ENCODE measurements at places on chromosomes 4 and X.

- peak; percentile 19 for DNase-seq
Measured at GRCh38 chr4:141158219-141158618, 24.9 kb upstream of the RNF150 start.

DNA sequence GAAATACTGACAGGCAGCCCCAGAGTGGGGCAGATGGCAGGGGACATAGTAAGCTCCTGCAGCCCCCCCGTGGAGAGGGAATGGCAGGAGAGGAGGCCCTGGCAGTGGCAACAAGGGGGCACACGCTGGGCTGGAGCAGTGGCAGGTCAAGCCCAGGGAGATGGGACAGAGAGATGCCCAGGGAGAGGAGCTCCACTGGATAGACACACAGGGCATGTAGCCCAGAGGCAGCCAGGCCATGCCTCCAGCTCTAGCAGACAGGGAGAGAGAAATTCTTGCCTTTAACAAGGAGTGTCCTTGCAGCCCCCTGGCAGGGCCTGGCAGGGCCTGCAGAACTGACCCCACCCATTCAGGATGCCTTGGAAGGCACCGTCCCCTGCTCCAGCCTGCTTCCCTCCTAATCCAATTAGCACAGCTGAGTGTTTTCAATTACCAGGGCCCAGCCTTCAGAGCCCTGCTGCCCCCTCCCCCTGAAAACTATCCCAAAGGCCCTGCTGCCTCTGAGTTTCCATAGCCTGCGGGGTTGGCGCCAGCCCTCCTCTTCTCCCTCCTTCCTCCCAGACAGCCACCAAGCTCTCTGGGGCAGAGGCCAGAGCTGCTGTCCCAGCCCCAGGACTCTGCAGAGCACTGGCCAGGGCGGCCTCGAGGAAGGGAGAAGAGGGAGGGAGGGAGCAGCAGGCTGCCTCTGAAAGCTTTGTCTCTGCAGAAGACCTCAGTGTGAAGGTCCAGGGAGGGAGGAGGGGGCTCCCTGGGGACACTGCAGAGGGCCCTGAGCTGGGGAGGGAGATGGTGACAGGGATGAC lies 12.5 kb downstream of the L1CAM start:
- DNase-seq, result no peak

DNA sequence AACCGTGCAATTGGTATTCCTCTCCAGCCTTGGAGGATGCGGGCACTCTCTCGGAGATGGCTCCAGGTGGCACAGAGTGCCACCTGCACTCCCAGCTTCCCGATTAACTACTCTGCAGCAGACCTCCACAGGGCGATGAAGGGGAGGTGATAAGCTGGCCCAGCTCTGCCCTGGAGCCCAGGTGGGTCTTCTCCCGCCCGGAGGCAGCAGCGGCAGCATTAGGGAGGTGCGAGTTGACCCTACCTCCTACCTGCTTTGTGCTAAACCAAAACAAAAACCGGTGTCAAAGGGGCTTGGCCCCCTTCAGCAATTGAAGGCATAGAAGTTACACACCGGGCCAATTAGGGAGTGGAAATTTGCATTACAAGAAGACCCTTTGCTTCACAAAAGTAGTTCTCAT lies 137.4 kb upstream of the MAMLD1 start:
- DNase-seq, result no peak

DNA sequence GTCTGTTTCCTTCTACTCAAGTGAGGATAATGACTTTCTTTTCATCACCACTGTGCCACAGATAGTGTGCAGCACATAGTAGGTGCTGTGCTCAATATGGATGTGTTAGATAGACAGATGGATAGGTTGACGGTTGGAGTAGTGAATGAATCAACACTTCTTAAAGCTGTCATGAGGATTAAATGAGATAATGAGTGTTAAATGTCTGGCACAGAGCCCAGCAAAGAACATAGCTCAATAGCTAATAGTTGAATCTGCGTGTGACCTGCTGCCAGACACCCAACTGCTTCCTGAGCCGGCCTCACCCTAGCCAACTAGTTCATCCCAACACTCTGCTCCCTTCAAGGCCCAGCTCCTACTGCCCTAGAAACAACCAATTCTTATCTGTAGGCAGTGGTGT lies 67.7 kb upstream of the PJA1 start:
- no peak for DNase-seq

All from right renal pelvis (tissue), 4 donors.